ENCODE measurements at places on chromosomes 5 and 9. TPM values are rescaled to one million over a fixed set of nuclear protein-coding genes. Genes with fewer than 3 reads are reported as not detected.

Gene NEUROG1
- not detected for total RNA-seq

Gene DEPDC1B
- total RNA-seq = 2.1 TPM

Gene CXCL14
- total RNA-seq = 0.26 TPM

Gene OBP2B
- not detected for total RNA-seq

Gene WNK2
- total RNA-seq = under 0.01 TPM

DNA sequence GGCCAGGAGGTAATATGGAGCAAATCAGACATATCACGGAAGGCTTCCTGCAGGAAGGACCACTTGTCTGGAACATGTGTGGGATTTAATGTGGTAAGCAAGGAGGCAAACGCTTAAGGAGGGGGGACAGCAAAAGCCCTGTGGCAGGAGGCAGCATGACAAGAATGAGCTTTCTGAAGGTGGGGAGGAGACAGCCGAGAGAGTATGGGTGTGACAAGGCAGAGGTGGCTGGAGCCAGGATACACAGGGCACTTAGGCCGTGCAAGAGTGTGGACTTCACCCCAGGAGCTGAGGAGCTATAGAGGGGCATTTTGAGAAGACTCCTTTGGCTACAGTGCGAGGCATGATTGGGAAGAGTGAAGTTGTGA, 14.4 kb upstream of the S1PR3 start:
- no peak for DNase-seq

GRCh38 chr5:33557605-33558004, 116.8 kb downstream of the TARS1 start:
- DNase-seq = no peak

DNA sequence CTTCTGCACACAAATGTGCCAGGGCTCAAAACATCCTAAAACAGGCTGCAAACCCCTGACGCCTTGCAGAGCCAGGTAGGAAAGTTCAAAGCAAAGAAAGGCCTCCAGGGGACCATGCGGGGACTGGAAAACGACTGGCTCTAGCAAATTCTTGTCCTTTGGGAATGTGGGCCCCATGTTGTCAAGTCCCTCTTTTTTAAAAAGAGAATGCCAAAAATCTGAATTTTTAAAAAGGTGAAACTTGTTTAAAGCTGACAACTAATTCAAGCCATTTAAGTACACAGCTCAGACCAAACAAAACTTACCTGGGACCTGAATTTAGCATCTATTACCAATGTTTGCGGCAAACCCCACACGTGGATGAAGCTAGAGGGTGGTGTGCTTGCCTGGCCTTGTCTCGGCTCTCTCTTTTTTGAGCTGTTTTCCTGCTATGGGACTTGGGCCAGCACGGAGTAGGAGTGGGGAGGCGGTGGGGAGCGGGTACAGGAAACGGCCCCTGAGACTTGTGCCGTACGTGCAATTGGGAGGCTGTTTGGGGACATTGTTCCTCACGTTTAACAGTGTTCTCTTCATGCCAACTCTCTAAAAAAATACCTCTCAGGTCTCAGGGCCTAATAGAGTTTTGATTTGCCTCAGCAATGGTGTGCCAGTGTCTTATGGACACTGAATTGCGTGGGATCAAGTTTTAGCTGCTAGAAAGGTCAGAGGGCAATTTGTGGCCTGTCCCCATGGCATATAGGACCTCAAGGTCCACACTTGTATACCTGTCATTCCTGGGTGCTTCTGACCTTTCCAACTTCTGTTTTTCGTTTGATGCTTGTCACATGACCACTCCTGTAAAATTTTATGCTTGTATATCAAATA, 15.1 kb upstream of the PHF19 start:
- DNase-seq = no peak

DNA sequence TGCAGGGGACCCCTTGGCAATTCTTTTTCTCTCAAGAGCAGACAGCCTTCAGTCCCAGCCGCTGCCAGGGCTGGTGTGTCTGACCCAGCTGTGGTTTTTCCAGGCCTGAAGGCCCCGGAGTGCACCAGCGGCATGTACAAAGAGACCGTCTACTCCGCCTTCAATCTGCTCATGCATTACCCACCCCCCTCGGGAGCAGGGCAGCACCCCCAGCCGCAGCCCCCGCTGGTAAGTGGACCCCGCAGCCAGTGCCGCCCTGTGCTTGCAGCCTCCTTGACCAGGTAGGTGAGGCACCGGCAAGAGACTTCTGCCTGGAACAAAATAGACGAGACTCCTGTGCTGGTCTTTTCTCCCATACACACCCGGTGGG, 1.3 kb downstream of the TCF7 start:
- DNase-seq = no peak

GRCh38 chr9:94944626-94945025, 218.1 kb downstream of the AOPEP start:
- peak; percentile 61 for DNase-seq

DNA sequence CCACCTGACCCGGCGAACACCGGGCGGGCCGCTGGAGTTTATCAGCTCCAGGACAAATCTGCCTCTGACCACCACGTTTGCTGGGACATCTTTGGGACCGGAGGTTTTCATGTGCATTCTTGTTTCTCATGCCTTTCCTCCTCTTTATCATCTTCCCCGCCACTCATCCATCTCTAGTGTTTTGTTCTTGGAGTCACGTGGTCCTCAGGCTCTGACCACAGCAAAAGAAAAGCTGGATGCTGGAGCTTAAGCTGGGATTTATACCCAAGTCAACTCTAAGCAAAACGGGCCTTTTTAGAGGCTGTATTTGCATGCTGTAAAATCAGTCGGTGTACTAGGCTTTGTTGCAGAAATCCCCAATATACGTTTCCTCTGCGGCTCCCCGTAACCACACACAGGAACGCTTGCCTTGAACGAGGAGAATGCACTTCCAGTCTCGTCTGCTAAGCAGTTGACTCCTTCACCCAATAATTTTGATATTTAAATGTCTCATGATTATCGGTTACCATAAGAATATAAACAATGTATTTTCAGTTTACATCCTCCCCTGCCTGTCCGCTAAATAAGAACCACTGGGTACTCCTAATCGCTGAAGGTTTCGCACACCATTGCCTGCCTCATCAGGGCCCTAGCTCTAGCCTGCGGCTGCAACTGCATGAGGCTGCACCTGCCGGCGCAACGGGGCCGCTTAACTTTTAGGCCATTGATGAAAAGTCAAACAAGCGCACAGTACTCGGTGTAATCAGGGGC, 560 bp upstream of the NDUFS6 start:
- DNase-seq = peak; percentile 38

DNA sequence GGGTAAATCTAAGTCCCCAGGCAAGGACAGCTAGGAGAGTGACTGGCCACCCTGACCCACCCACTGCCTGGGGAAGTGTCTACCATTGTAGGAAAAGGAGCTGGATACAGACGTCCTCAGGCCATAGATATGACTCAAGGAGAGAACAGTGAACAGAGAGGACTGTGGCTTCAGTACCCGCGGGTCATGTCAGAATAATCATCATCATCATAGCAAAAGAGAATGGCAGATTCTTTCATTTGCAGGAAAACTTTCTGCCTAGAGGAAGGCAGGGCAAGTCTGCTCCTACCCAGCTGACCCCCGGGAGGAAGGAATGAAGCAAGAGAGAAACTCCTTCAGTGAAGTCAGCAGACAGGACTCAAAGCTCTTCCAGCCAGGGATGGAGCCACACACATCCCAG, 52.2 kb upstream of the UBTD2 start:
- DNase-seq = no peak

- DNase-seq = no peak
Measured at GRCh38 chr5:2066373-2066772, 183.6 kb upstream of the IRX4 start.

GRCh38 chr9:96417661-96418082, 498 bp downstream of the ZNF367 start:
- DNase-seq = no peak

DNA sequence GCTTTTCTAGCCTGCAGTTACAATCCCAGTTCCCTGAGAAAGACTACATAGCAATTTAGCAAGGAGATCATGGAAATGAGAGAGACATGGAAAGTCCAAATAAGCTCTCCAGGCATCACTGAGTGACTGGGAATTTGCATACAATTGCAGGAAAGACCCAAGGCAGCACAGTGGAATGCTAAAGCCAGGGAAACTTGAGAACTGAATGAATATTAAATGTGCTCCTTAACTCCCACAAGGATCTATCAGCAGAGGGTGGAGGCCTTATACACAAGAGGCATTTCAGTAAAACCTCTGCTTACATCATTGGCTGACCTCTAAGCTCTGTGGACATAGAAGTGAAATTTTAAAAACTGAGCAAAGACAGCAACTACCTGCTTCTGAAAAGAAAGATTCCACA, 355.6 kb upstream of the DAB2 start:
- DNase-seq = peak; percentile 72

DNA sequence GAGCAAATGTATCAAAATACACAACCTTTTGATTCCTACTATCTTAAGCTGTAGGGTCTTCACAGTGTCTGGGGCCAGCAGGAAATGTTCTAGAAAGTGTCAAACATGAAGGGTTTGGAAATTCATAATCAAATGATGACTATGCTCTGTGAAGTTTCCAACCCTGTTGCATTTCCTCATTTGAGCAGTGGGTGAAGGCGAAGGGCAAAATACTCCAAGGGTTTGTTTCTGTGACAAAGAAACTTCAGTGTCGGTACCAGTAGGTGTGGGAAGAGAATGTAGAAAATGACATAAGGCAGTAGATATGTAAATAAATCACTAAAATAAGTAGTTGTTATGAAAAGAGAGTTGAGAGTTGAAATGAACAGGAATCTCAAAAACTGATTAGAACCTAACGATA, 576 bp downstream of the ALDOB start:
- no peak for DNase-seq

Measured in fibroblast of lung (primary cell).